ENCODE measurements at places on chromosomes 13 and 19. TPM values are rescaled to one million over a fixed set of nuclear protein-coding genes. Genes with fewer than 3 reads are reported as not detected.

DNA sequence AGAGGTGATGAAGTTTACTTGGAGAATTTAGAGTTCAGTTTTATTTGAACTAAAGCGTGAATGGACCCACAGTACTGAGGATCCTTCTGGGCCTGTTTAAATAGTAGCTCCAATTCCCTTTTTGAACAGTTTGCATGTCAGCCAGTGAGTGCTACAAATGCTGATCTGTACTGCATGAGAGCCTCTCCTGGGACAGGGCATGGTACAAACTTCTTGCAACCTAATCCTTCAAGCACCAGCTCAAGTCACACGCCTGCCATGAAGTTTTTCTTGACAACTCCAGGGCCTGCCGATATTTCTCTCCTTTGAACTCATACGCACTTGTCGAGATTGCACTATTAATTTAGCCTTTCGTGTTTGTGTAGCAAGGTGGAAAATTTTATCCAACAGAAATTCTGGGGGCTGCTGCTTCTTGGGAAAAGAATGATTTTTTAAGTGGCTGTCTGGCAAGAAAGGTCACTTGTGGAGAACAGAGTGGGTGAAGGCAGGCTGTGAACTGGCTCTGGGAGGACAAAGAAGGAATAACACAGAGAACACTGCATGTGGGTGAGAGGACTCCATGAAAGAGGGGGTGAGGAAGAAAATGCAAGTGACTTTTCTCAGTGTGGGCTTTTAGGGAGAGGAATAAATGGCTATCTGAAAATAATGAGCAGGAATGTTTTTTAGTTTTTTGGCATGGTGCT lies 192.5 kb downstream of the NDFIP2 start:
- H3K27ac ChIP-seq = no peak overlapping the region
- no peaks in the 10 kb centered on the region for H3K4me1 ChIP-seq
- no peaks in the 10 kb centered on the region for H3K36me3 ChIP-seq
- DNase-seq = no peak
- no peak overlapping the region for H3K4me3 ChIP-seq

GRCh38 chr19:43480574-43480973 lies 15.2 kb upstream of the LYPD3 start:
- peaks cover 4% of the 10 kb centered on the region for H3K4me1 ChIP-seq
- H3K27me3 ChIP-seq = no peaks in the 10 kb centered on the region
- H3K36me3 ChIP-seq = peaks cover 4% of the 10 kb centered on the region

DNA sequence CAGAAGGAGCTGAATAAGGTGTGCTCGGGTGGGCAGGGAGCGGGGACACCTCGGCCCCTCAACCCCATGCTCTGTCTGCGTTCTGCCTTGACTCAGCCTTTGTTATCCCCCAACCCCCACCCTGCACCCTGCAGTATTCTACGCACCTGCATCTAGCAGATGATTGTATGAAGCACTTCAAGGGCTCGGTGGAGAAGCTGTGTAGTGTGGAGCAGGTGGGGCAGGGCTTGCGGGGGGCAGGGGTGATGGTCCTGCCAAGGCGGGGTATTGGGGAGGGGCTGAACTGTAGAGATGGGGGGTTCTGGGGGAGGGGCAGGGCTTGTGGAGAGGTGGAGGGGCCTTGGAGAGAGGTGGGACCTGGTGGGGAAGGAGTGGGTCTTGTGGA lies 6.1 kb downstream of the STXBP2 start:
- H3K27me3 ChIP-seq = no peaks in the 10 kb centered on the region
- H3K27ac ChIP-seq = no peak overlapping the region
- no peak for DNase-seq
- H3K4me3 ChIP-seq = no peak overlapping the region
- H3K36me3 ChIP-seq = no peaks in the 10 kb centered on the region

- no peak overlapping the region for H3K4me3 ChIP-seq
- peaks cover 6% of the 10 kb centered on the region for H3K4me1 ChIP-seq
- DNase-seq = no peak
- peaks cover 11% of the 10 kb centered on the region for H3K36me3 ChIP-seq
Measured at GRCh38 chr19:38386300-38386970, 1.4 kb downstream of the GGN start.

GRCh38 chr13:99129050-99129449 lies 71.6 kb upstream of the UBAC2 start:
- H3K4me1 ChIP-seq = no peaks in the 10 kb centered on the region
- no peak overlapping the region for H3K4me3 ChIP-seq
- no peak overlapping the region for H3K27ac ChIP-seq
- H3K36me3 ChIP-seq = no peaks in the 10 kb centered on the region
- no peak for DNase-seq

Gene ZNF180
- 6.4 TPM for total RNA-seq

Gene URAD
- total RNA-seq = not detected

Measured in fibroblast of lung (primary cell).